ENCODE measurements at places on chromosomes 4 and X.

DNA sequence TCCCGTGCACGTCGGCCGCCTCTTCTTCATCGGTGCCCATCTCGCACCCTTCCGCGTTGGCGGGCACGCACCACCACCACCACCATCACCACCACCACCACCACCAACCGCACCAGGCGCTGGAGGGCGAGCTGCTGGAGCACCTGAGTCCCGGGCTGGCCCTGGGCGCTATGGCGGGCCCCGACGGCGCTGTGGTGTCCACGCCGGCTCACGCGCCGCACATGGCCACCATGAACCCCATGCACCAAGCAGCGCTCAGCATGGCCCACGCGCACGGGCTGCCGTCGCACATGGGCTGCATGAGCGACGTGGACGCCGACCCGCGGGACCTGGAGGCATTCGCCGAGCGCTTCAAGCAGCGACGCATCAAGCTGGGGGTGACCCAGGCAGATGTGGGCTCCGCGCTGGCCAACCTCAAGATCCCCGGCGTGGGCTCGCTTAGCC, 1.4 kb downstream of the POU4F2 start:
- no peak for DNase-seq

- no peak for DNase-seq
These were observed 140.3 kb upstream of the CXCL13 start for GRCh38 chr4:77465271-77465670.

DNA sequence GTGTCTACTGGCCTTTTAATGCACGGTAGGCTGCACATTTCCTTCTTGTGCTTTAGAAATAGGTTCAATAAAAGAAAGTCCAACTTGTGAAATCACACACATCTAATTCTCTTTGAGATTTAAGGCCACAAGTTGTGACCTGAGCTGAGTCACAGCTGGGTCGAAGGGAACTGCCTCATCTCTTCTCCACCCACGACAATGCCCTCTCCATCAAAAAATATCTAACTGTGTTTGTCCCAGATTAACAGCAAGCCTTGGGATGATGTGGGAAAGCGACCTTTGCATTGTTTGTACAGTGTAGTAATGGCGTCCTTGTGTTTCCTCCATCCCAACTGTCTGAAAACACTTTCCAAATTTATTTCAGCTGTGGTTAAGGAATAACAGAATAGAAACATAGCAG, 168.9 kb downstream of the AMELX start:
- DNase-seq = no peak

GRCh38 chr4:173039617-173040577, 128.7 kb upstream of the GALNT7 start:
- DNase-seq = no peak

DNA sequence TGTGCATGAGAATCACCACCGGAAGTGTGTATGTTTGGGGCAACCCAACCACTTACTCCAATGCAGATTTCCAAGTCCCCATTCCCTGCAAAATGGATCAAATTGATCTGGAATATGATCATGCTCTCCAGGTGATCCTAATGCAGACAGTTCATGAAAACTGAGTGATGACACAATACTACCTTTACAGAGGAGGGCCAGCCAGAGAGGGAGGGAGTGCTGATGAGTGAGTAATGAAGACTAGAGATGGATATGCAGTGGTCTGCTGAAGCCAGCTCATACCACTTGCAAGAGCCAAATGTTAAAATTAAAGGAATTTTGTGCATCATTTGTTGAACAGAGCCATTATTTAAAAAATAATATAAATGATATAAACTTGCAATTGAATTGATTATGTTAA, 10.2 kb upstream of the CPE start:
- no peak for DNase-seq

GRCh38 chr4:177225605-177226004, 84.1 kb upstream of the NEIL3 start:
- no peak for DNase-seq

DNA sequence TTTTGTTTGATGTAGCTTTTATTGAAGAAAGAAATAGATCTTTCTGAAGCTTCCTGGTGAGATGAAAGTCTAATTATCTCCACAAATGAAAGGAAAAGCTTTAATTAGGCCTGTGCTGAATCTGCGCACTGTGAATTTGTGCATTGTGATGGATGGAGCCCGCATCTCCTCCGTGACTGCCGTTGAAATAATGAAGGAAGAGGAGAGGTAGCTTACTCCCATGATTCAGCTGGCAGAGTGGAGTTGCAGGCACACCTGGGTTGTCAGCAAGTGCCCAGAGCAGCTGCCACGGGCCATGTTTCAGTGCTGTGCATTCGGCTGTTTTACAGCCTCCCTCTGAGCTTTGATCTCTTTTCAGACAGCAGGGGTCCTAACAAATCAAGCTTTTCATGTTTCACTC, 735.3 kb upstream of the TENM3 start:
- no peak for DNase-seq

DNA sequence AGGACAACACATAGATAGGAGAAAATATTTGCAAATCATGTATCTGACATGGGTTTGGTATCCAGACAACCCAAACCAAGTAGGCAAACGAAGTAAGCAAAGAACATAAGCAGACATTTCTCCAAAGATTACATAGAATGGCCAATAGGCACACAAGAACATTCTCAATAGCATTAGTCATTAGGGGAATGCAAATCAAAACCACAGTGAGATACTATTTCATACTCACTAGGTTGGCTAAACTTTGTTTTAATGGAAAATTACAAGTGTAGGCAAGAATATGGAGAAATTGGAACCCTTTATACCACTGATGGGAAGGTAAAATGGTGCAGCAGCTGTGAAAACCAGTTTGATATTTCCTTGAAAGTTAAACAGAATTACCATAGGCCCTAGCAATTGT, 74.7 kb downstream of the CHRNA9 start:
- no peak for DNase-seq
